ENCODE measurements at places on chromosomes 16 and 17.

- DNase-seq = peak; percentile 22
Measured at GRCh38 chr17:79294459-79295071, 219.9 kb downstream of the ENGASE start.

DNA sequence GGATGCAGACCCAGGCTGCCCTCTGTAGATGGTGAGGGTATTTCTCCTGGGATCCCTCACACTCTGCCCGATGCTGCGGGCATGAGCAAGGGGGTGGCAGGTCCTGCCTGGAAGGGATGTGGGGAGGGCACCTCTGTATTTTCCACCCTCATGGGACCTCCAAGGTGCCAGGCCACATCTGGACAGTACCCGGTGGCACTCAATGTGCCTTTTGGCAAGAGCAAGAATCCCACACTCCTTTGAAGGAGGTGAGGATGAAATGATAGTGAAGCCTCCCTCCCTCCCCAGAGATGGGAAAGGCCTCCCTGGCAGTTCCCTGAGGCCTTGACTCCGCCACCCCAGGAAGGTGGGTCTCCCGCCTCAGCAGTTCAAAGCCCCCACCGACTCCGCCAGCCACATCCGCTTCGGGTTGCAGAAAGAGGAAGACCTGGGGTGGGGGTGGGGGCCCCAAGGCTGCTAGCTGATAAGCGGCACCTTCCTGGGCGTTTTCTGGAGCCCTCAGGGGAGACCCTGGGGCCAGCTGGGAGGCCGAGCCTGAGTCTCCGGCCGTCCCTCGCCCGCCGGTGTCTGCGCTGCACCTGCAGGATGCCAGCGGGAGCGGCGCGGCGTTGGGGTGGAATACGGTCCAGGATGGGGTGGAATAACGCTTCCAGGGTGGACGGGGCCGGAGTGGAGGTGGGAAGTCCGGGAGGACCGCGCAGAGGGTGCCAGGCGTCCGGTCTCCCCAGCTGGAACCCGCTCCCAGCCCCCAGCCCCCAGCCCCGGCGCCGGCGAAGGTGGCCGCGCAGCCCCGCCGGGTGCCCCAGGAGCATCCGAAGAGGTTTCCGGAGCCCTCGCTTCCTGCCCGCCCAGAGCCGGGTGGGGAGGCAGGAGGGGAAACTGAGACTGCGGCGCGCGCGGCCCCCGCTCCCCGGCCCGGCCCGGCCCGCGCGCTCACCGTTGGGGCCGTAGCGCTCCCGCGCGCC, 718 bp downstream of the ATP2A3 start:
- DNase-seq = peak; percentile 51

GRCh38 chr16:49127103-49127502, 154.5 kb downstream of the CBLN1 start:
- no peak for DNase-seq

GRCh38 chr17:82305727-82306300, 11.6 kb downstream of the CD7 start:
- no peak for DNase-seq

- no peak for DNase-seq
Measured at GRCh38 chr16:74748616-74749026, 26.0 kb downstream of the FA2H start.

GRCh38 chr17:42025191-42025579, 5.3 kb downstream of the NKIRAS2 start:
- no peak for DNase-seq

- no peak for DNase-seq
Measured at GRCh38 chr16:81767987-81768592, 11.0 kb upstream of the PLCG2 start.

- DNase-seq = no peak
Measured at GRCh38 chr16:825341-826061, 25.0 kb upstream of the GNG13 start.

- no peak for DNase-seq
Measured at GRCh38 chr17:19546289-19547065, 12.8 kb downstream of the SLC47A1 start.

- DNase-seq = no peak
Measured at GRCh38 chr17:34981538-34982241, 1.4 kb downstream of the LIG3 start.

GRCh38 chr16:77767211-77767610, 21.2 kb upstream of the VAT1L start:
- no peak for DNase-seq

DNA sequence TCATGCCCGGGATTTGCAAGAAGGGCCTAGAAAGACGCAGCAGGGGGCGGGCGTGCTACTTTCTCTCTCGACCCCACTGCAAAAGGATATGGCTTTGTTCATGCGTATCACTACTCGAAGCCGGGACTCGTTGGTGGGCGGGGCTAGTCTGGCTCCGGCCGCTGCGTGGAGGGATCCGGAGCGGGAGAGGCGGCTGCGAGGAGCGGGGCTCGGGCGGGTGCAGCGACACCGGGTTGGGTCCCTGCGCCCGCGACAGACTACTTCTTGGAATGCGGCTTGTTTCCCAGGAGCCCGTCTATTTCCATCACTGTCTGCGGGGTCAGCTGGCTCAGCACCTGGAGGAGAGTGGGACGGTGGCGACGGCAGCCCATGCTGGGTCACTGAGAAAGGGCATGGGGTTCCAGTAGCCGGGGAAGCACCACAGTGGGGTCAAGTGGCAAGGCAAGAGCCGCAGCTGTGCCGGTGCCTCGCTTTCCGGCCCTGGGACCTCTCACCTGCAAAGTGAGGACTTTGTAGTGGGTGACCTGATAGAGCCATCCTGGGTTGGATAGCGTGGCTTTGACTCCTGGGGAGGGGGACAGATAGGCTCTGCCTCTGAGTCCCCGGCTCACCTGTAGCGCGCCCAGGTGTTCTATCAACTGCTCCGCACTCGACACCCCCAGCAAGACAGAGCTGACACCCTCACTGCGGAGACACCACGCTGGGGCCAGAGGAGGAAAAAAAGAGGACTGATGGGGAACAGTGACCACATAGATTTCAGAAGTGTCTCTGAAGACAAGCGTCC, 6.6 kb downstream of the KCNAB3 start:
- peak; percentile 85 for DNase-seq

GRCh38 chr17:2042390-2042847, 597 bp downstream of the OVCA2 start:
- no peak for DNase-seq

DNA sequence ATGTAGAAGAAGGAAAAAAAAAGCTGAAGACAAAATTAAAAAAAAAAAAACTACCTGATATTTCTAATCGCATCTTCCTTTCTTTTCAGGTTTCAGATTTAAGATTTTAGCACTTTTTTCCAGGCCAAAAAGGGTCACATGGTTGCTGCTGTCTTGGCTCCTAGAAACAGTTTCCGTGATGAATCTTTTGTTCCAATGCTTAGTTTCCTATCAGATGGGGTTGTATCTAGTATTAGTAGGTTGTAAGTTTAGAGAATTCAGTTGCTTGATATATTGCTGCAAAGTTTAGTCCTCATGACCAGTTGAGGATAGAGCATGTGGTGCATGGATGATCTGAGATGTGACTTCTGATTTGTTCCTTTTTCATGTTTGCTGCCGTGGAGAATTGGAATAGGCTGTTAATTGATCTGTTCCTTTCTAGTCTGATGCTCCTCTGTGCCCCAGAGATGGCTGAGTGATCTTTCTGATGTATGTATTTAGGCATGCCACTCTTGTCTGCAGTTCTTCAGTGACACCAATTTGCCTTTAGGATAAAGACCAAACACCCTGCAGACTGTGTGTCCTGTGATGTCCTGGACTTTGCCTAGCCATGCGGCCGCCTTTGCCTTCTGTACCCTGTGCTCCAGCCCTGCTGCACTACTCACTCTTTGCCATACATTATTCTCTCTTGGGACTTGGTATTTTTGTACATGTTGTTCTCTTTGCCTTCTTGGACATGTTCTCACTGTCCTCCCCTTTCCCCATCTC, 94.0 kb downstream of the MRTFB start:
- DNase-seq = no peak

- no peak for DNase-seq
Measured at GRCh38 chr16:60755907-60756306, 1280.3 kb downstream of the CDH8 start.

DNA sequence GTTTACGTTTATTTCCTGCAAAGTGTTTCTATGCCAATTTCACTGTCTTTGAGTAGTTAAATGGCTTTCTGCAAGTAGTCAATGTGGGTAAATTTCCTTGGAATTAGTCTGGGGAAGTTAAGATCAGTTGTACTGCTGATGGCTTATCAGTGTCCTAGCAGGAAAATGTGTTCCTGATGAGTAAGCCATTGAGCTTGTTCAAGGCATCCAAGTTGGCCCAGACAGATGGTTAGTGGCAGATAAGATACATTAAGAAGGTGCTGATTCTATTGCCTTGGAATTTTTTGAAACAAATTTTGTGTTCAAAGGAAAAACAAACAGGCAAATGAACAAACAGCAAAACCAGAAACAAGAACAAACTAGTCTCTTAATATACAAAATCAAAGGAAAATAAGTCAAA, 258.4 kb downstream of the MAP2K6 start:
- DNase-seq = no peak

DNA sequence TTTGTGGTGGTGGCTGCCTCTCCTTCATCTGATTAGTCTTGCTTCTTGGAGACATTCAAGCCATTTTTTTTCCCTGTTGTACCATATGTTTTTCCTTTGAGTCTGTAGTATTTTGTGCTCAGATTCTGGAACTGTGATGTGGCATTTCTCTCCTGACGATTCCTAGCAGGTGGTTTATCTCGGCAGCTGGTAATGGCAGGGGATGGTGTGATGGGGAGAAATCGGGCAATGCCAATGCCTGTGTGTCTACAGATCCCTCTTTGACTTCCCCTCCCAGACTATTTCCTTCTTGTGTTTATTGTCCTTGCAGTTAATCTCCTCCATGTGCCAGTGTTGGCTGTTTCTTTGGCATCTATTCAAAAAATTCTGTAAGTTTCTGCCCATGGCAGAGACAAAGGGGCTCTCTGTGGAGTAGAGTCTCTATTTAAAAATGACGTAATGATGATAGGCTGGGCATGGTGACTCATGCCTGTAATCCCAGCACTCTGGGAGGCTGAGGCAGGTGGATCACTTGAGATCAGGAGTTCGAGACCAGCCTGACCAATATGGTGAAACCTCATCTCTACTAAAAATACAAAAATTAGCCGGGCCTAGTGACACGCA, 90.2 kb upstream of the ERCC4 start:
- no peak for DNase-seq
